Activated CD4-positive, alpha-beta T cell treated with anti-CD3 and anti-CD28 coated beads, Interleukin-2, amount 50 U/mL, for 48 hours (primary cell): ENCODE measurements at places on chromosomes 5 and 9.

- no peak for DNase-seq
These were observed 550.8 kb downstream of the BNC2 start for GRCh38 chr9:16319646-16320045.

- DNase-seq: no peak
These were observed 26.4 kb upstream of the TYRP1 start for GRCh38 chr9:12666813-12667212.

DNA sequence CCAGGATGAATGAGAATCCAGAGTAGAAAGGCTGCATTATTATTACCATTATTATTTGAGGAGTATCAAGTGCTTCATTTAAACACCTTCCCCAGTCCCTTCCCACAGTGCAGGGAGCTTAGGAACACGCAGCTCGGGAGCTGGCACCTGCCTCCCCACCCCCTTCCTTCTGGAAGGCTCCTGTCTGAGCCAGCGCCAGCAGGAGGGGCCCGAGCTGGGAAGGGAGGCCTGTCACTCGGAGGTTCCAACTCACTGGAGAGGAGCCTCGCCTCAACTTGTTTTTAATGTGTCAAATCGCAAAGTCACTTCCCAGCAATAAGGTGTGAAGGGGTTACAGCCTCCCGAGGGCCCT is 156.4 kb upstream of the IRX4 start:
- no peak for DNase-seq

DNA sequence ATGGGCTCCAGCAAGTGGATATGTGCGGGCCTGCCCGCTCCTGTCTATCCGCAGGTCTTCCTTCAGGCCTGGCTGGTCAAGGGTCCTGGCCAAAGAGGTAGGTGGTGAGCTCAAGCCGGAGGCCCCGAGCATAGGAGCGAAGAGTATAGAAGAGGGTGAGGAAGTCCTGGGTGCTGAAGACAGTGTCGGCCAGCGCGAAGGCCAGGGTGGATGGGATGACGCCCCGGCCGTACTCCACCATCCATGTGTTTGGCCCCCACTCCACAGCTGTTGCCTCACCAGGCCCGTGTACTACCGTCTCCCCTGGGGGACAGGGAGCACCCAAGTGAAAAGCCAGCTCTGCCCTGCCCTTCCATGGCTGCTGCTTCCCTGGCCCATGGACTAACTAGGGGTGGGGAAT is 2.0 kb downstream of the SIGMAR1 start:
- no peak for DNase-seq

DNA sequence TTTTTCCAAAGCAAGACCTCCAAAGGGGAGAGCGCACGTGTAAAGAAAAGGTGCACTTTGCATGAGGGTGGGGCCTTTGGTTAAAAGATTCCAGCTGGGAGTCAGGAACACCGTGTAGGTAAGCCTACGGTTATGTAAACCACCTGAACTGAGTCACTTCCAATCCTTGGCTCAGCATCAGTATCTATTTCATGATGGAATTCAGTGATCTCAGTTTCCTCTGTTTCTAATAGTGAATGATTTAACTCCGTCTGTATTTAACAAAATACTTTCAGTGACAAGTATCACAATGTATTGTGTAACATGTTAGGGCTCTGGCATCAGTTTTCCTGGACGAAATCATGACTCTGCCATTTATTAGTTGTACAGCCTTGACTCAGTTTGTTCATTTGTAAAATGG is 1.3 kb upstream of the SVEP1 start:
- DNase-seq: no peak

- no peak for DNase-seq
These were observed 72.0 kb upstream of the STXBP1 start for GRCh38 chr9:127539982-127540663.

GRCh38 chr5:169610606-169611005 is 26.5 kb upstream of the DOCK2 start:
- no peak for DNase-seq

- no peak for DNase-seq
These were observed 265.5 kb upstream of the ADAMTSL1 start for GRCh38 chr9:18208166-18209059.

GRCh38 chr5:91474201-91474600 is 91.1 kb upstream of the ARRDC3 start:
- DNase-seq: no peak

DNA sequence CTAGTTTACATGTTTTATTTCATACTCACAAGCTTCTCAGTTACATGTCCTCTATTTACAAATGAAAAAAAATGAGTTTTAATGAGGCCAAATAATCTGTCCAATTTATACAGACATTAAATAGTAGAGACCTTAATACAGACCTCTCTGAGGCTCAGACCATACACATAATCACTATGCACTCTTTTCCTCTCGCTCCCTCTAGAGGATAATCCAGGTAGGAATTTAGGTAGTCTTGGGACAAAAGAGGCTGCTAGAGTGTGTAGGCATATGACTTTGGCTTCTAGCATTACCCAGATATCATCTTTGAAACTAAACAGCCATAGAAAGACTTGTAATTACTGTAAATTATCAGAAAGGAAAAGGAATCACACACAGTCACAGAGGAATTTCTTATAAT is 444.7 kb downstream of the HINT1 start:
- DNase-seq: no peak

- DNase-seq: no peak
These were observed 90.9 kb downstream of the ITGA1 start for GRCh38 chr5:52878656-52879055.

- no peak for DNase-seq
These were observed 49.5 kb downstream of the PKD2L2 start for GRCh38 chr5:137938751-137939143.

DNA sequence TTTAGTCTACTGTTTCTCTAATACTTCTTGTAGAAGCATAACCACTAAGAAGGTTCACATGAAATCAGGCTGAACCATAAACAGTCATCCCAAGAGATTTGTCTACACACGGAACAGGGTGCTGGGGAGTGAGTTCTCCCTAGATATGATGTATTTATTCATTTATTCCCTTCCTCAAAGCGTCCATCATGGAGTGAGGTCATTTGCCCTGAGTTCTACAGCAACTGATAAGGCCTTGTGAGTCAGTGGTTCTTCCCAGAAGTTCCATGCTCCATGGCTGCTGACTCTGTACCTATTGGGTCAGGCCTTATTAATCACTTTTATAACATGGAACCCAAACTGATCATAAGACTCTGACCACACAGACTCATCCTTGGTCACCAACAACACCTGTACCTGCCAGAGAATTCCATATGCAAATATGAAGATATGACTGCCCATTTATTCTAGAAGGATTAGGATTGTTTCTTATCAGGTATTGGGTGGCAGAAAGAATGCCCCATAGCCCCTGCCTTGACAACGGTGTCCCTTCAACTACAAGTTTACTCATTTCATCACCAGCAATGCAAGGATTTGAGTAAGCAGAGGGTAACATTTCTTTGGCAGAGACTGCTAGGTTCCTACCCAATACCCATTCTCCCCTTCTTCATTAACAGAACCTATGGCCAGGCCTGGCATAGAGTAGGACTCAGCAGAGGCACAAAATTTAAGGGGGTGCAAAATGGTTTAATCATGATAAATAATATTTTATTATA is 118.1 kb downstream of the LHFPL2 start:
- DNase-seq: no peak

- no peak for DNase-seq
These were observed 329.4 kb downstream of the KIF4B start for GRCh38 chr5:155342956-155343355.

DNA sequence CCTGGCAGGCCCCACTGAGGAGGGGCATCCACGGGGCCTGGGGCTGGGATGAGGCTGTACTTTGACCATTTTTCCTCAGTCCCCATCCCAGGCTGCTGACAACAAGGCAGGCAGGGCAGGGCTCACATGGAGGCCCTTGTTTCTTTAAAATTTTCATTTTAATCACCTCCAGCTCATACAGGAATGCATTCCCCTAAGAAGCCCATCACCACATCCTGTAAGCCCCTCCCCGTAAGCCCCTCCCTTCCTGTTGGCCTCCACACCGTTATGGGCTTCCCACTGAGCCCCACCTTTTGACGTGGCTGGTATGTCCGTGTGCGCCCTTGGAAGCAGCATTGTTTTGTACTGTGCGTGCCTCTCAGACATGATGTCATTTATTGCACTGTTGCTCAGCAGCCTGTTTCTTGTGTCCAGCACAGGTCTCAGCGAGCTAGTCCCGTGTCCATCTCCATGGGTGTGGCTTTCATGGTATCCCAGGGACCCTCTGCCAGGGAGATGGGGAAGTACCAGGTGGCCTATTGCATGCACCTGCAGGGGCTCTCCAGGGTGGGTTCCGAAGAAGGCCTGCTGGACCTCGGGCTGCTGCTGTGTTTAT is 22.4 kb downstream of the PHF2 start:
- DNase-seq: no peak

DNA sequence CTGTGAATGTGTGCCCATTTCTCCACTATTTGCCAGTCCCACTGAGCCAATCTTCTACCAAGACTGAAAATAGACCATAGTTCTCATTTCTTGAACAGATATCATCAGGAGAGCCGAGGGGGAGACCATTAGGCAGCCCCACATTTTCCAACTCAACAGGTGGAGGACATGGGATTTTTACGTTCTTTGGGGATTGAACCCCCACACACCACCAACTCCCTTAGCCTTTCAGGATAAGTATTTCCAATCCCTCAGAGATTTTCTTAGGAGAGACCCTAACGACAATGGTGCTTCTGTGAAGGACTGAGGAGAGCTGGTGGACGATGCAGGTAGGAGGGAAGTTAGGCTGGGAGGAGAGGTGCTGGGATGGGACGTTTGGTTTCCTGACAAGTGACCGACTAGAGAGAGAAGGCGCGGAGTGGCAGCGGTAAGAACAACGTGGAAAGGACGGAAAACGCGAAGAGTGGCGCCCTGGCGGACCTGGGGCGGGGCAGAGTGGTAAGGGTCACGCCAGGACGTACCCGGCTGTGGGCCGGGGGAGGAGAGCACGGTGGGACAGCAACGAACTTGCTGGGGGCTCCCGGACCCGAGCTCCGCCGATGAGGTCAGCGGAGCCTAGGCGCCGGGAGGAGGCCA is 681 bp upstream of the CHSY3 start:
- DNase-seq: no peak

DNA sequence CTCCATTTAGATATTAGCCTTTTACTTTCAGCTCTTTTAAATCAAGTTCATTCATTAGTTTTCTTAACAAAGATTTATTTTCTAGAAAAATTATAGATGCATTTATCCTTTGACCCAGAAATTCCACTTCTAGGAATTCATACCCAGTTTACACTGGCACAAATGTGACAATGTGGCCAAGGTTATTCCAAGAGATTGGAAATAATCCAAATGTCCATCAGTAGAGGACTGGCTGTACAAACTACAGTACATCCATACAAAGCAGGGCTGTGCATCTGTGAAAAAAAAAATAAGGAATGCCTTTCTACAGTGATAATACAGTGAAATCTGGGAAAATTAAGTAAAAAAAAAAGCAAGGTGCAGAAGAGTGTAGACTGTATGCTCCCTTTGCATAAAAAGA is 149.2 kb downstream of the GABBR2 start:
- no peak for DNase-seq

DNA sequence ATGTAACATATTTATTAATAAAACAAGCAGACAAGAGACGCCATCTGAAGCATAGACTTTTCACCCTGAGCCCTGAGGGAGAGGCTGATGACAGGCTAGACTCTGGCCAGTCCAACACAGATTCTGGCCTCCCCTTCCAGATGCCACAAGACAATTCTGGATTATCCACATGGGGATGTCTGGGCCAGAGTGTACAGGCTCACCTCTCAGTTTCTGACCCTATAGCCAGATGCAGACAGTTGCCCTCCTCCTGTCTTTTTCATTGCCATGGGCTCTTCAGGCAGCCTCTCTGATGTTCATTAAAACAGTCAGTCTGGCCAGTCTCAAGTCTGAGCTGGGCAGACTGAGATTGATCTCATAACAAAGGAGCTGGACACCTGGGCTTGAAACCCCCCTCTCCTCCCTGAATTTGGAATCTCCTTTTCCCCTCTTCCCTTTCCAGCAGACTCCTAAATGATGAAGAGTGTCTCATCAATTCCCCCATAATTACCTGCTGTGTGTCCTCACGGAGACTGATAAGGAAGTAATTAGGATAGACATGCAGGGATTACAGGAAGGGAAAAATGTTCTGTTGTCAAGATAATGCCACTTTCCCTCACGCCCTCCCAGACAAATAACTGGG is 89.6 kb downstream of the ASTN2 start:
- DNase-seq: no peak
